Lung (tissue), 17 donors: ENCODE measurements at places on chromosomes 5 and 9.

GRCh38 chr9:135096408-135096895 is 9.0 kb downstream of the OLFM1 start:
- no peak for DNase-seq

DNA sequence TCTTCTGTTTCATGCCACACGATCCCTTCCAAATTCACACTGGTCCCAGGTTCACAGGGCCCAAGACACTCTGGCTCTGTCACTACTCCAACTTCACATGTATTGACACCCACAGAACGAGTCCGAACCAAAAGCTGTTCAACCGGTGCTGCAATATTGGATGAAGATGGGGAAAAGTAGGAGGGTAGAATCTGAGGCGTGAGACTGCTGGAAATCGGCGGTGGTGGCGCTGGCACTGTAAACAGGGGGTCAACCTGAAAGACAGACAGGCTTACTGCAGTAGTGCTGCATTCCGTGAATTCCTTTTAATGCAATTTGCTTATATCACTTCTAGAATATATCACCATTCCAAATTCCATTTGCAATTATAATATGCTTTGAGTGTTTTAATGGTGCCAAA is 45.4 kb downstream of the ZNF608 start:
- no peak for DNase-seq

GRCh38 chr9:70435948-70436347 is 21.5 kb upstream of the KLF9 start:
- DNase-seq = peak; percentile 70

- DNase-seq = no peak
These were observed 132.8 kb upstream of the RUSC2 start for GRCh38 chr9:35357116-35357515.

DNA sequence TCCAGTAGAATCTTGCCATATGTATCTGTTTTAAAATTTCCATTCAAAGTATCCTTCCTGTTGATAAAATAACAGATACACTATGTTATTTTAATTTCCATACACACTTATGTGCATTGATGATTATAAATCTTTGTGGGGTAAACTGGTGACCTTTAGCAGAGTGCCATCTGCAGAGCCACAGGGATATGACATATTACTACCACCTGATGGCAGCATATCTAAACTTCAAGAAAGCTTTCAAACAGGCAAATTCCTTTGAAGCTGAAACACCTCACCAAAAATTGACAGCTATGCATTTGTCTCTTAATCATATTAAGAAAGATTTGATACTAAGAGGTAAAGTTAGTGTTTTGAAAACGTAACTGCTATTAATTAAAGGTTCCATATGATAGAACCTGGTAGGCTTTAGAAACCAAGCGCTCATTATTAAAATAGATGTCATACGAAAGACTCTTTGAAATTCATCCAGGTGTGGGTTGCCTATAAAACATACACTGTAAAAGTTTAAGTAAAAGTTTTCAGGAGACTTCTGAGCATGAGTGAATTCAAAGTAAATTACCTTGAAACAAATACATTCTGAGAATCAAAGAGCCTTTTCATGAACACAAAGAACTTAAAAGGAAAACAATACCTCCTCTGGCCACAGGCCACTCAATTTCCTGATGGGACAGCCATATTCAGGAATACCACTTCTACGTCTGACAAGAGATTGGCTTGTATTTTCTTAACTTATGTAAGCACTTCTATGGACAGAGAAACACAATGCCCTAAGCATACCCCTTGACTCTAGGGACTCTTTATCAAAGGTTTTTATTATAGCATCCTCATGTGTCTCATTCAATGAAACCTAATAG is 93.3 kb downstream of the KIAA0825 start:
- DNase-seq = peak; percentile 26

GRCh38 chr9:113950195-113951031 is 74.3 kb downstream of the ZNF618 start:
- no peak for DNase-seq

DNA sequence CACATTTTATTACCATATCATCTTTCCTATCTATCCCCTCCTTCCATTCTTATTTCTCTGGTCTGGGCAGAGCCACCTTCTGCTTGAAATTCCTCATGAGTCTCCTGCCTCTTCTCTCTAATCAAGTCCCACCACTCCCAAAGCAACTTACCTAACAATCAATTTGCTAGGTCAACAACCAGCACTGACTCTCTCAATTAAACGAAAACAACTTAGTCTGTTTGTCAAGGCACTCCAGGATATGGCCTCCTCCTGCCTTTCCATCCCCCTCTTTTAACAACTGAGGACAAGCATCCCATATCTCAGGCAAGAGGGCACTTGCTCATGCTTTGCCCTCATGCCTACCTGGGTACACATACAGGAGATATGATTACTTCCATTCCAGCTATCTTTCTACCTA is 47.4 kb downstream of the HCN1 start:
- DNase-seq = no peak
